ENCODE measurements at places on chromosomes 5 and 9. TPM values are rescaled to one million over a fixed set of nuclear protein-coding genes. Genes with fewer than 3 reads are reported as not detected.

Gene PLCXD3
- not detected for total RNA-seq

Gene TARS1
- total RNA-seq = 293 TPM

Gene TAF11L13
- not detected for total RNA-seq

Gene BHMT
- total RNA-seq = not detected

Gene GPR150
- 0.44 TPM for total RNA-seq

Gene FGD3
- 37.8 TPM for total RNA-seq

Measured in activated CD8-positive, alpha-beta memory T cell treated with anti-CD3 and anti-CD28 coated beads for 36 hours (primary cell).